Large intestine (tissue), 12 donors: ENCODE measurements at places on chromosomes 13 and 19. TPM values are rescaled to one million over a fixed set of nuclear protein-coding genes. Genes with fewer than 3 reads are reported as not detected.

- DNase-seq, result no peak
- peaks cover 7% of the 10 kb centered on the region for H3K4me1 ChIP-seq
- H3K27ac ChIP-seq, result no peak overlapping the region
- H3K36me3 ChIP-seq, result no peaks in the 10 kb centered on the region
Measured at GRCh38 chr13:48879432-48879831, 96.3 kb upstream of the FNDC3A start.

DNA sequence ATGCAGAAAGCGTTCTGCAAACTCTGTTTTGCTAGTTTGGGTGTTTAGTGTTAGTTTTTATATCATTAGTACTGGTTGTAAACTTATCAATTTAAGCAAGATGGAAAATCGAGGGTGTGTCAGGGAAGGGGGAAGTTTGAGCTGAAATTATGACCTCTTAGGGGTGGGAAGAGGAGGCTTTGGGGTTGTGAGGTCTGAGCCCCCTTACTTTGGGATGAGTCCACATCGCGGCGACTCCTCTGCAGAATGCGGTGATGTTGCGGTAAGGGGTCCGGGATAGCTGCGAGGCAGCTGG lies 743 bp upstream of the NDUFS7 start:
- no peak for DNase-seq
- peaks cover 4% of the 10 kb centered on the region for H3K4me1 ChIP-seq
- H3K27ac ChIP-seq, result no peak overlapping the region
- no peaks in the 10 kb centered on the region for H3K27me3 ChIP-seq
- H3K4me3 ChIP-seq, result no peak overlapping the region

DNA sequence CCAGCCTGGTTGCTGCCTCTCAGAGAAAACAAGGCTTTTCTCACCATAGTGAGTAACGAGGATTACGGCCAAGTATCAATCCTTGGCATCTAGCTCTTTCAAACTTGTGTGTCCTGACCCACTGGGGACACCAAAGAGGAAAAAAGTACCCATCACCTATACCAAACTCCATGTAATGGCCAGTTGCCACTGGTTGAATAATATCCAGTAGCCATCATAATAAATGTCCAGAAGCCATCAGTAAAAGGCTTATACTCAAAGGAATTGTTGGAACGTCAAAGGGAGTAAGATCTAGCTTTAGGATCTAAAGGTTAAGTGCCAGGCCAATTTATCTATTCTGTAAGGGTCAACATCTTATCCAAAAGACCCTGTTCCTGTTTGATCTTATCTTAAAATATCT lies 91.1 kb downstream of the PTPRS start:
- no peak overlapping the region for H3K27ac ChIP-seq
- no peaks in the 10 kb centered on the region for H3K36me3 ChIP-seq
- H3K4me1 ChIP-seq, result no peaks in the 10 kb centered on the region
- no peaks in the 10 kb centered on the region for H3K27me3 ChIP-seq
- DNase-seq, result no peak
- no peak overlapping the region for H3K4me3 ChIP-seq

Gene GRK1
- polyA plus RNA-seq, result 0.16 TPM

Gene DDX39A
- 69.2 TPM for polyA plus RNA-seq

Gene FBN3
- 3.5 TPM for polyA plus RNA-seq

- no peaks in the 10 kb centered on the region for H3K36me3 ChIP-seq
- H3K27me3 ChIP-seq, result no peaks in the 10 kb centered on the region
- no peaks in the 10 kb centered on the region for H3K4me1 ChIP-seq
- no peak overlapping the region for H3K4me3 ChIP-seq
- no peak overlapping the region for H3K27ac ChIP-seq
Measured at GRCh38 chr19:10206226-10206885, 11.6 kb upstream of the DNMT1 start.

DNA sequence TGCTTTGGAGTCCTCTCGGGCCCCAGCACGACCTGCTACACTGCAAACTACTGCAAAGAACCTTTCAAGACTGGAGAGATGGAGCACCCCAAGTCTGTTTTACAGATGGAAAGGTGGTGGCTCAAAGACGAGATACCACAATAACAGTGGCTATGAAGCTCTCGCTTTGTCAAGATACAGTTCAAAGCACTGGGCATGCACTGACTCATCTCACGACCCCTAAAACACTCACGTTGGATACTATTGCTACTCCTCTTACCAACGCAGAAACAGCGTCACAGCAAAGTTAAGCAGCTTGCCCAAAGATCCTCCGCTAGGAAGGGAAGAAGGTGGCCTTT lies 24.0 kb upstream of the LAIR1 start:
- H3K4me3 ChIP-seq, result no peak overlapping the region
- H3K27ac ChIP-seq, result no peak overlapping the region
- peaks cover 14% of the 10 kb centered on the region for H3K27me3 ChIP-seq
- H3K4me1 ChIP-seq, result no peaks in the 10 kb centered on the region

DNA sequence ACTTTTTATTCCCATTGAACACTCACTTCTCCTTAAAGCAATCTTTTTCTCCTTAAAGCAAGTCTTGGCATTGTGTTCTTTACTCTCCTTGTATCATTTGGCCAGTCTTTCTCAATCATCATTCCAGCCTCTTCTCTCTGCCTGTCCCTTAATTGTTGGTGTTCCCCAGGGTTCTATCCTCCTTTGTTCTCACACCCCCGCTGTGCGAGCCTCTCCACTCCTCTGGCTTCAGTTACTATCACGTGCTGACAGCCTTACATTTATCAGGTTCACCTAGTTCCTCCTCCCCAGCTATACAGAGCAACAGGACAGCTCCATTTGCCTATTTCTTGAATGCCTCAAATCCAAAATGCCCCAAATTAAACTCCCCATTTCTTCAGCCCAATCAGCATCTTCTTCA lies 24.6 kb downstream of the CYSLTR2 start:
- H3K36me3 ChIP-seq, result no peaks in the 10 kb centered on the region
- no peaks in the 10 kb centered on the region for H3K4me1 ChIP-seq

GRCh38 chr13:113129480-113129879 lies 6.9 kb downstream of the F10 start:
- no peak for DNase-seq
- no peak overlapping the region for H3K4me3 ChIP-seq
- H3K27me3 ChIP-seq, result no peaks in the 10 kb centered on the region
- H3K4me1 ChIP-seq, result no peaks in the 10 kb centered on the region
- peaks cover 13% of the 10 kb centered on the region for H3K36me3 ChIP-seq
- no peak overlapping the region for H3K27ac ChIP-seq
